ENCODE measurements at places on chromosomes 6 and 20.

- no peak for DNase-seq
These were observed 103.9 kb downstream of the ALDH8A1 start for GRCh38 chr6:134846031-134846430.

DNA sequence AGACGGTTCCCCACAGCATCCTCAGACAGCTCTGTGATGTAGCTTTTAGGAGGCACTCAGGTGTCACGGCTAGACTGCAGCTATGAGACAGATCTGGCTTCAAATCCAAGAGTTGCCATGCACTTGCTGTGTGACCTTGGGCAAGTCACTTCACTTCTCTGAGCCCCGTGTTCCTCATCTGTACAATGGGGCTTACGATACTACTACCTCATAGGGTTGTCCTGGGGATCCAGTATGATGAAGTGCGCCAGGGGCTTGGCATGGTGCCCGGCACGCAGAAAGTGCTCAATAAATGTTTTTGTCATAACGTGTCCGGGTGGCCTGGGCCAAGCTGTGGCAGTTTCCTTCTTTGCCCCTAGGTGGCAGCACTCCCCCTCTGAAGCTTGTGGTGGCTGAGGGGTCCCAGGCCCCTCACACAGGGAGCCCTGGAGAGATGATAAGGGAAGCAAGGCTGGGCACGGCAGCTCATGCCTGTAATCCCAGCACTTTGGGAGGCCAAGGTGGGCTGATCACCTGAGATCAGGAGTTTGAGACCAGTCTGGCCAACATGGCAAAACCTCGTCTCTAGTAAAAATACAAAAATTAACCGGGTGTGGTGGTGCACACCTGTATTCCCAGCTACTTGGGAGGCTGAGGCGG lies 19.1 kb upstream of the CHMP4B start:
- peak; percentile 55 for DNase-seq

DNA sequence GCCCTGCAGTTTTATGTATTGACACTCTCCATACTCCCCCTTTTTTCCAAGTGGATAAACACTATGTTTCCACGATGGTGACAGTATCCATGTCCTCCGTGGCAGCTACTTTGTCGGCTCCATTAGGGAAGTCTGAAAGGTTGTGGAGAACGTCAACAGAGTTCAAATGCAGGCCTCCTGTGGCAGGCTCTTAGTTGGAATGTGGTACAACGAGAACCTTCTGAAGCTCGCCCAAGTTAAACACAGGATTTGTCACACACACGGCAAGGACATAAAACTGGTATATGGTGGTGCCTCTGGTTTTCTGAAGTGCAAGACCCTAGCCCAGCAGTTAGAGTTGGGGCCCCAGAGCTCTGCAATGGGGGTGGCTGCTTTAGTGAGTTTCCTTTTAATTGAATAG lies 187.0 kb upstream of the TAB2 start:
- no peak for DNase-seq

- no peak for DNase-seq
These were observed 9.9 kb downstream of the SYCP2 start for GRCh38 chr20:59923514-59923913.

DNA sequence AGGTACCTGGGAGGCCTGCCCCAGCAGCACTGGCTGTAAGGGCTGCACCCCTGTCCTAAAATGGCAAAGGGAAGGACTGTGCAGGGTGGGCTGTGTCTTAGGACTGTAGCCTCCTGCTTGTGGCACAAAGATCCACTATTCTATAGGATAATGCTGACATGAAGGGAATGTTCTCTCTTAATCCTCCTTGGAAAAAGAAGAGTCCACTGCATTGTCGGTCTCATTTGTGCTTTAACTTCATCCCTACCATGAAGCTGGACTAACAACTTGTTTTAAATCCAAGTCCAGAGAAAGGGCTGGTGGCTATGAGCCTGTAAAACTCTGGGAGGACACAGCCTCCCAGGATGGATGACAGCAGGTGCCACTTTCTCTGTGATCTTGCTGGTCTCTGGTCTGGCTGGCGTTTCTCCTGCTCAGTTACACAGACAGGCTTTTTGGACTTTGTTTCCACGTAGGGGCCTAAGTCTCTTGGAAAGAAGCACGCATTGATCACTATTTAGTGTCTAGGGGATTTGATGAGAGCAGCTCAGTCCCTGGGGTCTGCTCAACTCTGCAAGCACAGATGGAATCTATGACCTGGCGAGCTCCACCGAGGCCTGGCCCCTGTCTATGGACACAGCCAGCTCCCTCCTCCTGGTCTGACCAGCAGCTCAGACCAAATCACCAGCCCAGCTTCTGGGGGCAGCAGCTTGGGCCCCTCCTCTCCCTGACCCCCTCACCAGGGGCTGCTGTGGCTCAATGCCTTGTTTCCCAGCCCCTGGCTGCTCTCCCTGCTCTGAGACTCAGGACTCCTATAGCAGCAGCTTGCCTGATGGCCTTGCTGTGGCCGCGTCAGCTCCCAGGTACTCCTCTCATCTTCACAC lies 4.8 kb downstream of the CST3 start:
- DNase-seq = no peak

GRCh38 chr6:85364344-85364743 lies 85.5 kb upstream of the NT5E start:
- DNase-seq = peak; percentile 48

DNA sequence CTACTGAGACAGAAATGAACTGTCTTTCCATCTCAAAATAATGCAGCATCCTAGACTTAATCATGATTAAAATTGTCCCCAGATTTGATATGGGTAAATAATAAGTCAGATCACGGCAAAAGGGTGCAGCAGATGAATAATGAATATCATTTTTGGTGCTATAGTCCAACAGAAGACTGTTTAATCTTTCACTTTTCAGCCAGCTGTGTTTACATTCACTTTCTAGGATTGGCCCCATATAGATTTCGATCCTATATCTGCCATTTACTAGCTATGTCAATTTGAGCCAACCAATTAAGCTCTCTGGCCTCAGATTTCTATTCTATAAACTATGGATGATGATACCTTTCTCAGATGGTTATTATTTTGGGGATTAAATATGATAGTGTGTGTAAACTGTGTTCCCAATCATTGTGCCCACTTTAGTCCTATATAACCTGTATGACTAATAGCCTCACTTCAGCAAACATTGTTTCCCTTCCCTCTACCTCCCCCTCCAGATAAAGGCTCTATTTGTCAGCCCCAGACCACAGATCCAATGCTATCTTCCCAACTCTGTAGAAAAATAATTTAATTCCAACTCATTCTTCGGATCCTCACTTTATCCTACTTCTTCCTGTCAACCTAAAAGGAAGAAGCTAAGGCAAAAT lies 53.6 kb upstream of the NT5E start:
- DNase-seq = no peak

DNA sequence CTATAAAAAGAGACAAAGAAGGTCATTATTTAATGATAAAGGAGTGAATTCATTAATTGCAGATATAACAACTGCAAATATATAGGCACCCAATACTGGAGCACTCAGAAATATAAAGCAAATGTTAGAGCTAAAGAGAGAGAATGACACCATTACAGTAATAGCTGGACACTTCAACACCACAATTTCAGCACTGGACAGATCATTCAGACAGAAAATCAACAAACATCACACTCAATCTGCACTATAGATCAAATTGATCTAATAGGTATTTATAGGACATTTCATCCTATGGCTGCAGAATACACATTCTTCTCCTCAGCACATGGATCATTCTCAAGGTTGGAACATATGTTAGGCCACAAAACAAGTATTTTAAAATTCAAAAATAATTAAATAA lies 72.7 kb downstream of the MAP7 start:
- no peak for DNase-seq

GRCh38 chr20:4508773-4509172 lies 212.9 kb upstream of the PRND start:
- no peak for DNase-seq

DNA sequence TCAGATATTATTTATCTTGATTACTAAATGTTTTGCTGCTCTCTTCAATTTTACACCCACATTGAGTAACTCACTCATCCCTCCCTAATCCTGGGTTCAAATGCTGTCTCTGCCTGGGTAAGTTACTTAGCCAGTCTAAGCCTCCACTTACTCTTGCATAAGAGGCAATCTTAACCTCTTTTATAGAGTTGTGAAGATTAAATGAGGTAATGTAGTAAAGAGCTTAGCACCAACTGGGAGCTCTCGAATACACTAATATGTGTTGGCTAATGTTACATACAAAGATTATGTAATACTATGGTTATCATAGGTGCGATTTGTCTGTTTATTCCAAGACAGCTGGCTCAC lies 134.4 kb upstream of the STMND1 start:
- no peak for DNase-seq

DNA sequence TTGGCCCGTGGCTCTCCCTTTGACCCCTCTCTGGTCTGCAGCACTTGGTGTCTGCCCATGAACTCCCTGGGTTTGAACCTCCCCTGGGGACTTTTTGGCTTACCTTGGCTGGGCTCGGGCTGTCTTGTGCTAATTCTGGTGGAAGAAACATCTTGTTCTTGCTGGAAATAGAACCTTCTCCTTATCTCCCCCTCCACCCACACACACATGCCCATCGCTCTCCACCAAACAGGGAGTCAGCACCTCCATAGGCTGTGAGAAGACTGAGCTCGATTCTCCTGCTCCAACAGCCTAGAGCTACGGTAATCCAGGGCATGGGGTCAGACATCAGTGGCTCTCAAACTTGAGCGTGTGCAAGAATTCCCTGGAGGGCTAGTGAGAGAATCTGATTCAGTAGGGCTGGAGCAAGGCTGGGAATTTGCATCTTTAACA lies 114.4 kb upstream of the SLC22A23 start:
- DNase-seq = no peak

- DNase-seq = no peak
These were observed 122.8 kb downstream of the TASP1 start for GRCh38 chr20:13515796-13516558.

GRCh38 chr6:68730291-68731054 lies 95.4 kb downstream of the ADGRB3 start:
- no peak for DNase-seq

GRCh38 chr6:15356179-15356578 lies 110.3 kb downstream of the JARID2 start:
- no peak for DNase-seq

- DNase-seq = no peak
These were observed 5.5 kb downstream of the CD40 start for GRCh38 chr20:46123482-46124245.

- DNase-seq = peak; percentile 5
These were observed 84.5 kb upstream of the MCHR2 start for GRCh38 chr6:100078509-100078908.

Data from GM12865 (cell line).